D341Med (cell line): ENCODE measurements at places on chromosomes 1 and 21.

DNA sequence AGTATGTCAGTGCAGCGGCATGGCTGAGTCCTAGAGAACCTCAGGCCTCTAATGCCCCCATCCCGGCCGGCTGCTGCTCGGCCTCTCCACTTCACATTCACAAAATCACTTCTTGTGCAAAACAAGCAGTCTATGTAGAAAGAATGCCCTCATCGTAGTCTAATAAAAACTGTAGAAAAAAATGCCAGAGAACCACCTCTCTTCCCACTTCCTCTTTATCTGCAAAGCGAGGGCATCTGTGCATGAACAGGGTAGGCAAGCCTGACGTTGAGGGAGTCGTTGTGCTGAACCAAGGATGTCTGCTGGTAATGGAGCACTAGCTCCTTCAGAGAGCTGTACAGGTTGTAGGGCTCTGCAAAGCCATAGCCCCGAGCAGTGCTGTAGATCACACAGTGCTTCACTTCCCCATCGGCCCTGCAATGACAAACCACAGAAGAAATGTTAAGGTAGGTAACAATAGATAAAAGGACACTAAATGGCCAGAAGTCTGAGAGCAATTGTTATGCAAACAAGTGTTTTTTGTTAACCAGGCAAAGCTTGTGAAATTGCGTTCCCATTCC, 88.9 kb downstream of the PIK3R3 start:
- DNase-seq = no peak

- no peak for DNase-seq
Measured at GRCh38 chr1:85349224-85349623, 72.8 kb upstream of the BCL10 start.

DNA sequence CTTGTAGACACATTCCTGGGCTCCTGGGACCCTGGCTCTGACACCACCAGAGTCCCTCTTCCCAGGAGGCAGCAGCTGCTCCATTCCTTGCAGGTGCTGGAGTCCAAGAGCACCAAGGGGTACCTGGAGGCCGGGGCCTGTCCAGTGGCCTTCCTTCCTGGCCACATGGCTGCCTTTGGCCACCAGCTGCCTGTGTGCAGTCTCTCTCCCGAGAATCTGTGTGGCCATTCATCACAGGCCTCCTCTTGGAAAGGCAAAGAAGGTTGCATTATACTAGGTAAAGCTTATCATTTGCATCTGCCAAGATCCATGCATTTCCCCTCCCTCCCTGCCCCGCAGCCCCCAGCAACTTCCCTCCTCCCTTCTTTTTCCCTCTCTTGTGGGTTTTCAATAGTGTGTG, 48.9 kb upstream of the OLIG2 start:
- DNase-seq = no peak

DNA sequence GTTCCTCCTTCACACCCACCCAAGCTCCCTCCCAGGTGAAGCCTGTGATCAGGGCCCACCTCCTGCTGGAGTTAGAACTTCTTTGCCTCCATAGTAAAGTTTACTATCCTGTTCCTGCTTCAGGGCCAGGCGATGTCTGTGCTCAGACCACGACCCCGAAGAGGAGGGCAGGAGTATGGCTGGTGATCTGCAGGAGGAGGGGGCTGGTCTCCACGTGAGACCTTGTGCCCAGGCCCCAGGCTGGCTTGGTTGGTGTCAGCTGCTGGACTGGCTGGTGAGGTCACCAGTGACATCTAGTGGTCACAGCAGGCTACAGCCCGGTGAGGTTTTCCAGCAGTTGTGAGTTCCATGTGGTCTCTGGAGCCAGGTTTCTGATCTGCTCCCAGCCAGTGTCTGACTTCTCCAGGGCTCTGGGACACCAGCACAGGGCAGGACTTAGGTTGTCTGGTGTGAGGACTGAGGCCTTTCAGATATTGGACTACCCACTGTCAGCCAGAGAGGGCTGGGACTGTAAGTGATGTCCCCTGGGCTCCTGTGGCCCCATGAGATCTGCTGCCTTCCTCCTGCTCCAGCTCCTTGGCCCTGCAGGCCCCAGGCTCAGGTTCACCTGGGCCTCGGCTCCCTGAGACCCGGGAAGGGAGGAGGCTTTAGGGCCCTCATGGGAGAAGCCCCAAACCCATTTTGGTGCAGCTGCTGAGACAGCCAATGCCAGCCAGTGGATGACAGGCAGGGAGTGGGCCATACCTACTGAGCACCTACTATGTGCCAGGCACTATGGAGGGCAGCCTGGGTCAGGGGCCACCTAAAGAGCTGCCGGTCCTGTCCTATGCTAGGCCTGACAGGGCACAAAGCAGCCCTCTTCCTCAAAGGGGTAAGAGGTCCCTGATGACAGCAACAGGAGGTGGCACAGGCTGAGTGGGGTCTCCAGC, 6.0 kb upstream of the UBL4B start:
- peak; percentile 85 for DNase-seq

GRCh38 chr1:208219659-208220282, 24.4 kb downstream of the PLXNA2 start:
- DNase-seq = no peak

DNA sequence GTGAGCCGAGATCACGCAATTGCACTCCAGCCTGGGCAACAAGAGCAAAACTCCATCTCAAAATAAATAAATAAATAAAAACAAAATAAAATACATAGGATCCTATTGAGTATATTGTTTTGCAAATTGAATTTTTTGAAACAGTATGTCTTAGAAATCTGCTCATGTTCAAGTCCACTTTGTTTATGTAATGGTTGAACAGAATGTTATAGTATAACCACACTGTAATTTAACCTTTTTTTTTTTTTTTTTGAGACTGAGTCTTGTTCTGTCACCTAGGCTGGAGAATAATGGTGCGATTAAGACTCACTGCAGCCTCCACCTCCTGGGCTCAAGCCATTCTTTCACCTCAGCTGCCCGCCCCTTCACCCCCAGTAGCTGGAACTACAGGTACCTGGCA, 31.4 kb downstream of the PARK7 start:
- DNase-seq = no peak

DNA sequence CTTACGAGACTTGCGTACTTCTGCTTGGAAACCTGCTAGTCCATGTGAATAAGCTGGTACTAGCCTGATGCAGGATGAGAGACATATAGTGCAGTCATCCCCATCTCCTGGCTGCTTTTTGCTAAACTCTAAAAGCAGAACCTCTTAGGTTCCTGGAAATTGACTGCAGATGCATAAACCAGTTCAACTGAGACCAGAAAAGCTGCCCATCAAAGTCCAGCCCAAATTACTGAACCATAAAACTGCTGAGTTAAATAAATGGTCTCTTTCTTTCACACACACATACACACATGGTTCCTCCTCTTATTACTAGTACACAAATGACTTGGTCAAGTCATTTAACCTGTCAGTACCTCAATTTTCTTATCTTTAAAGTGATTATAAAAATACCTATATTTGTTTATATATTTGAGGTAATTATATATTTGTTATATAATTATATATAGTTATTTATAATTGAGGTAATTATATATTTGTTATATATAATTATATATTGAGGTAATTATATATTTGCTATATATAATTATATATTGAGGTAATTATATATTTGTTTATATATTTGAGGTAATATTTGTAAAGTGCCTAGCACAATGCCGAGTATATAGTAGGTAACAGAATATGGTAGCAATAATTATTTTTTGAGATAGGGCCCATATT, 25.2 kb upstream of the RABGAP1L start:
- DNase-seq = no peak

- DNase-seq = peak; percentile 52
Measured at GRCh38 chr1:182484531-182485257, 34.7 kb downstream of the RGSL1 start.

GRCh38 chr1:97308131-97308530, 586.5 kb downstream of the PTBP2 start:
- DNase-seq = no peak

DNA sequence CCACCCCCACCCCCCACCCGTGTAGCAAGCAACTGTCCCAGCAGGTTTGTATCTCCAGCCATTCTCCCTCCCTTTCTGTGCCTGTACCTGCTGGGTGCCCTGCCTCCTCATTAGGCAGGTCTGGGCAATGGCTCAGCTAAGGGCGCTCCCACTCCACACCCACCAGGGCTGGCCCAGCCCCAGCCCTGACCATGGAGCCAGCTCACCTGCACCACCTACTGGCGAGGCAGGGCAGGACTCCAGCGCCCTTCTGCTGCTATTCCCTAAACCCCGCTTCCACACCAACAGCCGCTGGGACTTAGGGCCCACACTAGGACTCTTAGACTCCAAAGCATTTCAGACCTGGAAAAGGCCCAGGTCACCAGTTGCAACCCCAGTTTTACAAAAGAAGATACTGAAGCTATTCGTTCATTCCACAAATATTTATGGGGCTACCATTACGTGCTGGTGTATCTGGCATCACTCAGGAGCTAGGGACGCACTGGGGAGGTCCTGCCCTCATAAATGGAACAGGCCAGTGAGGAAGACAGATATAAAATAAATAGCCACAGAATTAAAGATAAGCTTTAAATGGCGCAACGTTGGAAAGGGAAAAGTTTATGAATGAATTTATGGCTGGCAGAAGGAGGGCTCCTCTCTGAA, 24.0 kb downstream of the PGLYRP3 start:
- DNase-seq = peak; percentile 67

- DNase-seq = no peak
Measured at GRCh38 chr21:29418813-29419212, 120.1 kb downstream of the BACH1 start.

- DNase-seq = no peak
Measured at GRCh38 chr1:101278845-101279244, 42.0 kb downstream of the S1PR1 start.

- no peak for DNase-seq
Measured at GRCh38 chr1:159000625-159001024, 9.1 kb upstream of the IFI16 start.

GRCh38 chr1:107897438-107898345, 67.3 kb downstream of the VAV3 start:
- no peak for DNase-seq

- no peak for DNase-seq
Measured at GRCh38 chr1:44985747-44986359, 542 bp downstream of the EIF2B3 start.

GRCh38 chr1:12798911-12799310, 7.7 kb downstream of the PRAMEF1 start:
- DNase-seq = no peak

DNA sequence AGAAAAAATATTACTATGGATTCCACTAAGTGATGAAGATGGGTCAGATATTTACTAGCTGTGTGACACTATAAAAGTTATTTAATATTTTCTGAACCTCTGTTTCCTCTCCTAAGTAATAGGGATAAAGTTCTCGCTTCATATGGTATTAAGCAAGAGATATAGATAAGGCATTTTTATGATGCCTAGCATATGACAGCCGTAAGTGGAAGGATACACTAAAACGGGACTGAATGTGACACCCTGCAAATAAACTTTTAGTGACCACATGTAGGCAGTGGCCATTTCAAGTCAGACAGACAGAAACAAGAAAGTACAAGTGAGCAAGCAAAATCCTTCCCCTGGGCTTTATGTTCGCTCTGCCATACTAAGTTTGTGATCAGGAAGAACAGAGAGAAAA, 14.2 kb downstream of the GBP3 start:
- no peak for DNase-seq

DNA sequence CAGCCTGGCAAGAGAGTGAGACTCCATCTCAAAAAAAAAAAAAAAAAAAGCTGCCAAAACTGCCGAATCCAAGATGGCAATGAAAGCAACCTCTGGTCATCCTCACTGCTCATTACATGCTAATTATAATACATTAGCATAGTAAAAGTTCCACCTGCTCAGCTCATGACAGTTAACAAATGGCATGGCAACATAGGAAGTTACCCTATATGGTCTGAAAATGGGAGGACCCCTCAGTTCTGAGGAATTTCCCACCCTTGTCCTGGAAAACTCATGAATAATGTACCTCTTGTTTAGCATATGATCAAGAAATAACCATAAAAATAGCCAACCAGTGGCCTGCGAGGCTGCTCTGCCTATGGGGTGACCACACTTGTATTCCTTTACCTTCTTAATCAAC, 93.1 kb upstream of the PGBD5 start:
- DNase-seq = no peak

DNA sequence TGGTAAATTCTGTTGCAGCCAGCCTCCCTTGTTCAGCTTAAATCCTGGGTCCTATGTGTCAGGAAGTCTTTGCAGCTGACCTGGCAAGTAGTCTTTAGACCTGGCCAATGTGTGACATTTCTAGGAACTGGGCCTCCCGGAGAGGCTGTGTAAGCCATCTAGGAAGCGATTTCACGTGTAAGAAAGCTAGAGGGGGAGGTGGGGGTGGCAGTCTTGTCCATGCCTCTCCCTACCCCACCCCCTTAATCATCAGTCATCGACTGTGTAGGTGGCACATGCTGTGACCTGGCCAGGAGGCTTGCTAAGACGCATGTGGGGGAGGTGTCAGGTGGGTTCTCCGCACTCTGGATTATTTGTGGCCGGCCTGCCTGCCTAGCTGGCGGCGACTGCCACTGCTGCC, 8.4 kb downstream of the C1orf226 start:
- no peak for DNase-seq

- no peak for DNase-seq
Measured at GRCh38 chr1:192521734-192522133, 53.8 kb upstream of the RGS1 start.

DNA sequence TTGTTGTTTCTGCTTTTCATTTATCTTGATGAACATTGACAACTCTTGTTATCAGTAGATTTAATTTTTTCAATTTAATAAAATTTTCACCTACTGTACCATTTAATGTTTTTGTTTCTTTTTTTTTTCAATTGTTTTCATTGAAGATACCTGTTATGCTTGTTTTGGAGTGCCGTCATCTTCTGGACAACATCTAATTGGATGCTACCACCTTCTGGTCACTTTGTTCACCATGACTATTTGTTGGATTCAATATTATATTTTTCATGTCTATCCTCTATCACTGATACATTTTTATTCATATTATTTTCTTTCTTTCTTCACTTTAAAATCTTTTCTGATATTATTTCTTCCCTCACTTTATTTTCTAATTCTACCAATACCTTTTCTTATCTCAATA, 14.0 kb downstream of the KRTAP21-2 start:
- DNase-seq = no peak

DNA sequence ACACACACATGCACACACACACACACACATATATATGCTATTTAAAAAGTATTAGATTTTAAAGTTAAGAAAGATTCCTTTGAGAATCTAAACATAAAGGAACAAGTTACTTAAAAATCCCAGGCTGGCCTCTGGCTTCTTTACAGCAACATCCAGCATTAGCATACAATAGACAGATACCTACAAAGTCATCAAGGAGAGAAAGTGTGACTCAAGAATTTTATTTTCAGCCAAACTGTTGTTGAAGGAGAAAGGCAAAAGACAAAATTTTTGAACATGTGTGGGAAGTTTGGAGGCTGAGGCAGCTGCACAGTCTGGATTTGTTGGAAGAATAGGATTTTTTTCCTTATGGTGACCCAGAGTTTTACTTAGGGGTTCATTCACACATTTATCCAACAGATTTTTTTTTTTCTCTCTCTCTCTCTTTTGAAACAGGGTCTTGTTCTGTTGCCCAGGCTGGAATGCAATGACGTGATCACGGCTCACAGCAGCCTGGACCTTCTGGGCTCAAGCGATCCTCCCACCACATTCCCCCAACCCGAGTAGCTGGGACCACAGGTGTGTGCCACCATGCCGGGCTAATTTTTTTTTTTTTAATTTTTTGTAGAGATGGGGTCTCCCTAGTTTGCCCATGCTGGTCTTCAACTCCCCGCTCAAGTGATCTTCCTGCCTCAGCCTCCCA, 24.0 kb upstream of the SPOCD1 start:
- no peak for DNase-seq

- no peak for DNase-seq
Measured at GRCh38 chr1:221886743-221887414, 145.0 kb upstream of the DUSP10 start.
